ENCODE measurements at places on chromosomes 12 and 14.

- DNase-seq: no peak
These were observed 225.6 kb downstream of the GXYLT1 start for GRCh38 chr12:41919048-41919447.

- DNase-seq: no peak
These were observed 6.2 kb upstream of the DCAF11 start for GRCh38 chr14:24108336-24108874.

GRCh38 chr12:110661337-110661972, 27.5 kb downstream of the HVCN1 start:
- no peak for DNase-seq

GRCh38 chr12:132300789-132301722, 28.3 kb downstream of the GALNT9 start:
- no peak for DNase-seq

DNA sequence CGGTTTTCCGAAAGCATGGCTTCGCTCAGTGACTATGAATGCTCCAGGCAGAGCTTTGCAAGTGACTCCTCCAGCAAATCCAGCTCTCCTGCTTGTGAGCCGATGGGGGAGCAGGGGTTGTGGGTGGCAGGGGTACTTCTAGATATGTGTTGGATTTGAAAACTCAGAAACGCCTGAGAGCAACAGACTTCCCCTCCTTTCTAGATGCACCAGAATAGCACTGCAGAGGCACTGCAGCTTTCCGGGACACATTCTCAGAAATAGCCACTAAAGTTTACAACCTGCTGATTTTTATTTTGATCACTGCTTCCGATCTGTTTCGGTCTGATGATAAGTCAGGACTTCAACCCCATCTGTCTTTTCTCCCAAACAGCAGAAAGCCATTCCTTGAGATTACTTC, 8.6 kb downstream of the TCP11L2 start:
- DNase-seq: no peak

- no peak for DNase-seq
These were observed 274.5 kb upstream of the SOX5 start for GRCh38 chr12:24223926-24224325.

- DNase-seq: no peak
These were observed 1822.0 kb upstream of the SEL1L start for GRCh38 chr14:83355609-83356008.
